ENCODE measurements at places on chromosomes 7 and 10.

DNA sequence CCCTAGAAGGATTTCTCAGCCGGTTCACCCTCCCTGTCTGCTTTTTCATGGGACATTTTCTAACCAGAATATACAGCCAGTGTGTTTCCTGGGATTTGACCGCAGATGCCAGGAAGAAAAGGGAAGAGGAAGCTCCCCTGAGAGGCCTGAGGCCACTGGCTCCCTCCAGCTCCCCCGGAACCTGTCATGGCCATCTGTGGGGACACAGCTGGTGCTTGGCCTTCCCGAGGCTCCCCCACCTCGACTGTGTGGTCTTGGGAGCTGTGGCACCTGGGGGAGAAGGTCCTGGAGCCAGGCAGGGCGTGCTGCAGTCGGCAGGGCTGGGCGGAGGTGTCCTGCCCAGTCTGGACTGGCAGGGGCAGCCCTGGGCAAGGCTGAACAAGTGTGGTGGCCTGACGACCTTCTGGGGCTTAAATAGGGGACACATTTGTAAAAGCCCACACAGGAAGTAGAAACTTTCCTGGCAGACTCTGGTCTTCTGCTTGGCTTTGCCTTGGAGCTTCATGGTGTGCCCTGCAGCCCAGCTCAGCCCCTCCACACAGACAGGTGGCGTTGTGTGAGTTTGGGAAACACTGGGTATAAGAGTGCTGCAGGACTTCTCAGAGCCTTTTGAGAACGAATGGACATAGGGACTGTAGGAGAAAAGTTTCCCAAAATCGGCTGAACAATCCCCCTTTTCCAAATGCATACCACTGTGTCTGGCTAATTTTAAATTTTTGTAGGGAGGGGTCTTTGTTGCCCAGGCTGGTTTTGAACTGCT, 6.8 kb downstream of the BRI3 start:
- peak; percentile 7 for DNase-seq

GRCh38 chr10:45052700-45053099, 52.0 kb downstream of the ZNF22 start:
- no peak for DNase-seq

GRCh38 chr7:37493810-37494209, 45.1 kb upstream of the ELMO1 start:
- no peak for DNase-seq

- no peak for DNase-seq
Measured at GRCh38 chr10:4894335-4894734, 68.3 kb downstream of the AKR1E2 start.

DNA sequence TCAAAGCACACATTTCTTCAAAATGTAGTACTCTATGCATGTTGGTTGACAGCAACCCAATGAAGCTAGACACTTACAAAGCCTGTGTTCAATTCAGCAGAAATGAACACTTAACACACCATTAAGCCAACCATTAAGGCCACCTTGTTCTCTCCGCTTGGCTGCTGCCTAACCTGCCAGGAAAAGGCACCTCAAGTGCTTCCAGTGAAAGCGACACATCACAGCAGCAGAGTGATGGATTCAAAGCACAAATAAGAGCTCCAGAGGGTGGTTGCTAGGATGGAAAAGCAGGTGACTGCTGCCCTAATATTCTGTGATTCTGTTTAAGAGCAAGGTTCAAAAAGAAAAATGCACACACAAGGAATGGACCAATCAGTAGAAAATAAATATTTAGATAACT, 81.5 kb upstream of the GNAI1 start:
- DNase-seq = no peak

GRCh38 chr7:105352018-105352612, 36.6 kb downstream of the SRPK2 start:
- peak; percentile 98 for DNase-seq

GRCh38 chr10:89343089-89343767, 15.4 kb downstream of the IFIT3 start:
- DNase-seq = no peak

- peak; percentile 8 for DNase-seq
Measured at GRCh38 chr10:114831186-114831867, 9.7 kb downstream of the FHIP2A start.

- no peak for DNase-seq
Measured at GRCh38 chr10:132836832-132837540, 51.0 kb upstream of the NKX6-2 start.

- DNase-seq = no peak
Measured at GRCh38 chr7:155274633-155275355, 22.9 kb upstream of the INSIG1 start.

GRCh38 chr7:5420067-5420880, 3.4 kb downstream of the TNRC18 start:
- no peak for DNase-seq

- peak; percentile 85 for DNase-seq
Measured at GRCh38 chr7:964401-965231, 10.1 kb upstream of the ADAP1 start.

DNA sequence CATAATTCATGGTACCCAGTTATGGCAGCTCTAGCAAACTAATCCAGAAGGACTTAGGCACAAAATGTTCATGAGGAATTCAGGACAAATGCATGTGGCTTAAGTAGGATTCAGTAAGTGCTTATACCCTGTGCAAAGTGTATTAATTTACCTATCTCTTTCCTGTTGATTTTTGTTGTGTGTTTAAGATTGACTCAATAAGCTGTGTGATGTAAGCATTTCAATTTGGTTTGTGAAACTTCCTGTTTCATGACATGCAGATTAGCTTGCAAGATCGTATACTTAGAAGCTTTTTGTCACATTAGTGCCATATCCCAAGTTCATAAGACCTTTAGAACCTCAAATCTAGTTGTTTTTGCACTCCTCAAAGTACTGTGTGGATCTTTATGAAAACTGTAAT, 416.7 kb downstream of the ARL4A start:
- peak; percentile 57 for DNase-seq

DNA sequence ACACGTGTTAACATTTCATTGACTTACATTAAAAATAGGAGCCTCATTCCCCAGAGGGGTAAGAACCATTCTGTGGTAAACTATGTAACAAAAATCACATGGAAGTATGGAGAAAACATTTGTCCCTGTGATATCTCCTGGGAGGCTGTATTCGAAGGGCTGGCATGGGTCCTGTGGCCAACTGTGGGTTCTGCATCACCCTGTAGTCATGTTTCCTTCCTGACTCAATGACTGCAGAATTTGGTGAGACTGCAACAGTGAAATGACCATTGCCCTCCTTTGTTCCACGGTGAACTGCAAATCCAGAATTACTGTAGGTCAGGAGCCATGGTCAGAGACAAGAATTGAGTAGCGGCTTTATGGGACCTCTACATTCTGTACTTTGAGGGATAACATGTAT, 3.6 kb upstream of the ZEB1 start:
- DNase-seq = no peak

DNA sequence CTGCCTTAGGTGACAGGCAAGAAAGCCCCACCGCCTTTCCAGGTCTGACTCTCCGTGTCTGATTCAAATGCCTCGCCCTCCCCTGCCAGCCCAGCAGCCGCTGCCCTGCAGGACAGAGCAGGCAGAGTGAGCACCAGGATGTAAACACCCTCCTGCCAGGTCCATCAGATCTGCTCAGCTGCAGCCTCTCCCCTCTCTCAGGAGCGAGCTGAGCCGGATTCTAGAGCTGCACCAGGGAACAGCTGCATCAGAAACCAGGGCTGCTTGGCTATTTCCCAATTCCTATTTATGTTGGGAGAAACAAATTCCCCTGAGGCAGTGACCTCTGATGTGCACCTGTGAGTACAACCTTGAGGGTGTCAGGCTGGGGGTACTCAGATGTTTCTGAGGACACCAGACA, 121.5 kb upstream of the ZMIZ1 start:
- no peak for DNase-seq

- DNase-seq = no peak
Measured at GRCh38 chr7:114832906-114833595, 88.8 kb upstream of the MDFIC start.

DNA sequence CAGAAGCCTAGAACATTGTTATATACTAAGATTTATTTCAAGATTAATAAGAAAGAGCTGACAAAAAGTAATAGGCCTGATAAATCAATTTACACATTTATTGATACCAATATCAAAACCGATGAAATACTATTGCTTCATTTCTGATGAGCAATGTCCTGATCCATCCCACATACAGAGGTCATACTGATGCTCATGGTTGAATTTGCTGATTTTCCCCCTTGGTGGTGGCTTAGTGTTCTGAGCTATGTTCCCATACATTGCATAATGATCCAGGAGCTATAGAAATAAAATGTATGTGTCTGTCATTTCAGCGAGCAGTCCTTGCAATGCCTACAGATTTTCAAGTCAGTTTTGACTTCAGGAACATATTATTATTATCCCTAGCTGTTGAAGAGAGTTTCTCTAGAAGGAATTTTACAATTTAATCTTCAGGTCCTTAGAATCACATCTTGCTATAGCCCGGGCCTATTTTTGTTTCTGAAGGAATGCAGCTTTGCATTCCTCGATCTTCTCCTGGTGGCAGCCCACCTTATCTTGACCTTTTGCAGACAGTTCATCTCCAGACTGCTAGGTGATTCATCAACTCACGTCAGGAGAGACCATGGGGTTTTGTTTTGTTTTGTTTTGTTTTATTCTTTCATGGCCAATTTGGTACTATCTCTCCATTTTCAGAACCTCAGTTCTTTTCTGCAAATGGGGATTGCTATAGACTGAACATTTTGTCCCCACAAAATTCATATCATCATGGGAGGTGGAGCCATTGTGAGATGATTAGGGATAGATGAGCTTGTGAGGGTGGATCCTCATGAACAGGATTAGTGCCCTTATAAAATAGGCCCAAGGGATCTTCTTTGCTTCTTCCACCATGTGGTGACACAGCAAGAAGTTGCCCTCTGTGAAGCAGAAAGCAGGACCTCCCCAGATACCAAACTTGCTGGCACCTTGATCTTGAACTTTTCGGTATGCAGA, 465.6 kb upstream of the IGFBP3 start:
- DNase-seq = no peak

- peak; percentile 45 for DNase-seq
Measured at GRCh38 chr10:84293574-84294016, 34.8 kb upstream of the CCSER2 start.

- DNase-seq = no peak
Measured at GRCh38 chr10:75712242-75712880, 280.9 kb downstream of the LRMDA start.

GRCh38 chr7:132051311-132051710, 494.9 kb upstream of the PODXL start:
- no peak for DNase-seq
